Fibroblast of skin of back (primary cell): ENCODE measurements at places on chromosomes 3 and 15.

DNA sequence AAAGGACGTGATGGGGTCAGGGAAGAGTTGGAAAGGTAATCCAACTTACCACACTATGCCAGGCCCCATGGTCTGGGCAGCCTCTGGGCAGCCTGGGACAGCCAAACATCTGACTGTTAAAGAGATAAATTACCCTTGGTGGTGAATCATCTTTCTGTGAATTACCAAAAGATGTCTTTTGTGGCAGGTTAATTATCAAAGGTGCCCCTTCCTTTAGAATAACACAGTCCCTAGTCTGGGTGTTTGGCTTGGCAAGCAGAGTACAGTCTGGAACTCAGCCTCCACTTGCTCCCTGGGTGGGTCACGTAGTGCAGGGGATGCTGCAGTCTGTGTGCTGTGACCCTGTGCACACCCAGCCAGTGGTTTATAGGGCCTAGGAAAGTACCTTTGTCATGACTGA, 113.1 kb downstream of the ZNF621 start:
- no peak for DNase-seq

DNA sequence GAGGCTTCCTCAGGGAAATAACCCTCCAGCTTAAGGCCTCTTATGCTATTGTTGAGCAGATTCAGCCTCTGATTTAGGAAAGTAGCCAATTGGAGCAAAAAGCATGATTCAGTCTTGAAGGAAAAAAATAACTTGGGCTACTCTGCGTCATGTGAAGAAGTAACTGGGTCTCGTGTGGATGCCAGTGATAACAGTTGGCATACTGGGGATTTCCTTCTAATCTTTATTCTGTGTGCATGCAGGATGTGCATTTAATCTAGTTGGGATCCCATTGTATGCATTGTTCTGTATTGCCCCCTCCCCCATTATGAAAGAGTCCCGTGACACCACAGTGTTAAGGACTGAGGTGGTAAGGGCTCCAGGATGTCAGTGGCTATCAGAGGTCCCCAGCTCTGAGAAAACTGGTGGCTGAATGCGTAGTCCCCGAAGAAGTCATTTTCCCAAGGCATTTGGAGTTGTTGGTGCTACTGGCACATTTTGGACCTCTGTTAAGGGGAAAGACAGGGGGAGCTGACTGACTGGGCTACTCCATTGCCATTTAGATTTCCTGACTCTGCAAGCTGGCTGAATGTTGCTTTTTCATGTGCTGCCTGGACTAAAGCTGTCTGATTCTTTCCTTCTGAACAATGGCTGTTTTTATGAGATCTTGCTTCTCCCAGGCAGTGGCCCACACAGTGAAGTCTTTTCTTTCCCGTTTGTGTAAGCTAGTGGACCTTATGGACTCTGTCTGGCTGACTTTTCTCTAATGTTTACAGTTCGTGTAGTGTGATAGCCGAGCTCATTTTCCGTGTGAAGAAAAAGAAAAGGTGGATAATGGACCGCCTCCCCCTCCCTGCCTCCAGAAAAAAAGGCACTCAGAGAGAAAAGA, 38.4 kb upstream of the TRAK1 start:
- DNase-seq, result peak; percentile 64

GRCh38 chr15:101489237-101489598, 289 bp downstream of the PCSK6 start:
- DNase-seq, result peak; percentile 32

DNA sequence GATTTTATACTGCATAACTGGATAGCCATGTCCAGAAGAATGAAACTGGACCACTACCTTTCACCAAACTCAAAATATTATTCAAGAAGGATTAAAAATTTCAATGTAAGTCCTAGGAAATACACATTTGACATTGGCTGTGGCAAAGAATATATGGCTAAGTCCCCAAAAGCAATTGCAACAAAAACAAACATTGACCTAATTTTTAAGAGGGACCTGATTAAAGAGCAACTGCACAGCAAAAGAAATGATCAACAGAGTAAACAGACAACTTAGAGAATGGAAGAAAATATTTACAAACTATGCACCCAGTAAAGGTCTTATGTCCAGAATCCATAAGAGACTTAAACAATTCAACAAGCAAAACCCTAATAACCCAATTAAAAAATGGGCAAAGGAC, 1313.0 kb upstream of the GBE1 start:
- no peak for DNase-seq

DNA sequence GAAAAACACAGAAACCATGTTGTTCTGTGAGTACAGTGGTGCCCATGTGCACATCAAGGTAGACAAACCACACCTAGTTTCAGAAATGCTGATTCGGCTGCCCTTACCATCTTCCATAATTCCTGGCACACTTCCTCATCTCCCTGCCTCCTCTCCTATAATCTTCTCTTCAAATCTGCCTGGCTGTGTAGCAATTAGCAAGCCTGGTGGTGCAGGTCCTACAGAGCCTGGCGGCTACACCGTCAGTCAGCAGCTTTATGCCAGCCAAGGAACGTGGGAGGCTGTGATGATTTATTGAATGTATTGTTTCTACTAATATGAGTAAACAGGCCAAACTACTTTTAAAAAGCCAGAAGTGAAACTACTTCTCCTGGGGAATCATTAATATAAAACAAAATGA, 106.8 kb downstream of the SEMA6D start:
- no peak for DNase-seq

GRCh38 chr3:166560253-166560652, 723.0 kb upstream of the BCHE start:
- DNase-seq, result no peak

DNA sequence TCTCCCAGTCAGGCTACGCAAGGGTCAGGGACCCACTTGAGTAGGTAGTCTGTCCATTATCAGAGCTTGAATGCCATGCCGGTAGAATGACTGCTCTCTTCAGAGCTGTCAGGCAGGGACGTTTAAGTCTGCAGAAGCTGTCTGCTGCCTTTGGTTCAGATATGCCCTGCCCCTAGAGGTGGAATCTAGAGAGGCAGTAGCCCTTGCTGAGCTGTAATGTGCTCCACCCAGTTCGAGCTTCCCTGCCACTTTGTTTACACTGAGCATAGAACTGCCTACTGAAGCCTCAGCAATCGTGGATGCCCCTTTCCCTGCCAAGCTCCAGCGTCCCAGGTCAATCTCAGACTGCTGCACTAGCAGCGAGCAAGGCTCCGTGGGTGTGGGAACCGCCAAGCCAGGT, 57.5 kb upstream of the SETMAR start:
- DNase-seq, result no peak

GRCh38 chr15:56222302-56222701, 21.4 kb downstream of the RFX7 start:
- DNase-seq, result no peak

GRCh38 chr3:193545304-193545703, 9.4 kb downstream of the ATP13A4 start:
- DNase-seq, result no peak

DNA sequence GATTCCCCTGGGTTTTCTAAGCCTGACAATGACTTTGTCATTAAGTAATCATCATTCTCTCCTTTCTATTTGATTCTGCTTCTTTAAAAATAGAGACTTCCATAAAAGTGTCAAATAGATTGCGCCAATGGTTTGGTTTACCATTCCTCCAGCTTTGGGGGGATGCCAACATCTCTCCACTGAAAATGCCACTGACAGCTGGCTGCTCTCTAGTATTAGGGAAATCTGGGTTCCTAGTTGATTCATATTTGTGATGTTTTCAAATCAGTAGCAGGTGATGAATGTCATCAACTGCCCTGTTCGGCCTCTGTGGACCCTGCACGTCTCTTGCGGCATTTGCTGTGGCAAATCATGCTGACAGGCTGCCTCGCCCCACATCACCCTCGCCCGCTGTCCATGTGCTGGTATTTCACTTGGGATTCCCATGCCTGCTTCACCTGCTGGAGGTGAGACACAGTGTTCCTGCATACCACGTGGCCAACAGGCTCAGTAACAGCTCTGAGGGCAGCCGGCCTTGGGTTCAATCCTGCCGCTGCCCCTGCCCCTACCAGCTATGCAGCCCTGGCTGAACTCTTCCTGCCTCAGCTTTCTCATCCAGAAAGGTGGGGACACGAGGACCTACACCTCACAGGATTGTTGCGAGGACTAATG, 28.1 kb downstream of the ZXDC start:
- DNase-seq, result no peak

DNA sequence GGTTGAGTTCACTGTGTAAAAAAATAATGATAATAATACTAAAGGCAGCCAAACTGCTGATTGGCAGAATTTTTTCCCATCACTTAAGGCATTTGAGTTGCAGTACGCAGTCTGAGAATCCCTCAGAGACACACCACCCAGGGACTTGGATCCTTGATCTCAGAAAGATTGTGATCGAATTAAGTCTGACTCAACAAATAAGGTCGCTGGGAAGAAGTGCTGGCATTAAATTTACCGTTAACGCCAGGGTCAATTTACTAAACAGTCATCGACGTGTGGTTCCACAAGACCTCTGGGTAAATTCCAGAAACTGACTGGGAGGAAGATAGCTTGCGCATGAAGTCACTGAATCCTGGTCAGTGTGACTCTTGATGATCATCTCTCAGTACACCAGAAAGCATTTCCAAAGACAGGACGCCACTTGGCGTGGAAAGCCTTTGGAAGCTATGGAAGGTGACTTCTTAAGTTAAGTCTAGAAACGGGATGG, 48.3 kb upstream of the CGNL1 start:
- DNase-seq, result peak; percentile 93

DNA sequence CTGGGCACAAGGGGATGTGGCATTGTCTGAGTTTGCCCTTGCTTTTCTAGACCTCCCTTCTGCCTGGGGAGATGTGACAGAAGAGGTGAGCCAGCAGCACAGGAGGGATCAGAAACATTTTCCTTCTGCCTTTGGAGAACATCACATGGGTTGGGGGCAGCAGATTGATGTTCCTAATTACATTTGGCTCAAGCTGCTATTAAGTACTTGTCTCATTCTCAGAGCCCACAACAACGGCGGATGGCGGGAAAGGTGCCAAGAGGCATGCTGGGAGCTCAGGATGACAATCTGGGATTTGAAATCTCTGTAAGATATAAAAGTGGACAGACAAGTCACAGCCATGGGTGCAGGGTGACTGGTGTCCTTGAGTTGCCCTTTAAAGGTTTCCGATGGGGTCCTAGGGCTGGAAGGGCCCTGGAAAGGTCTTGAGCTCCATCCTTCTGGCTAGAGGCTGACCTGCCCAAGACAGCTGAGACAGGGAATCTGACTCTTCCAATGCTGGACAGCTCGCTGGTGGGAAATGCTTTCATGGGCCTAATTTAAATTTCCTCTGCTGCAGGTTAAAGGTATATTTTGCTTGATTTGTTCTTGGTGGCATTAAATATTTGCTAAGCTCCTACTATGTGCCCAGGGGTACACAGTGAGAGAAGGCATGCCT, 2.4 kb upstream of the CORO2B start:
- DNase-seq, result no peak

DNA sequence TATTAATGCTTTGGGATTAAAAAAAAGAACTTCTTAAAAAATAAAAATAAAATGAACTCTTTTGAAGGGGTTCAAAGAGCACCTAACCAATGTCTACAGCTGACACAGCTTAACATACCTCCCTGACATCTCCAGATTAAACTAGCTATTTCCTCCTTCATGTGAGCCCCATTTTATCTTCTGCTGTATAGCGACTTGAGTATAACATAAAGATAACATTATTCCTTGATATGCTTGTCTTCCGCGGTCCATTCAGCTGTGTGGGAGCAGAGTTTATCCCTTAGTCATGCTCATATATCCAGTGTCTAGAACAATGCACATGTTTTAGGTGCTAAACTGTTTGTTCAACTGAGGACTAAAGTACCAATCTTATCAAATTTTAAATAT, 7.8 kb upstream of the CHRM5 start:
- no peak for DNase-seq
